Left lung (tissue), 14 donors: ENCODE measurements at places on chromosomes 13 and 19.

DNA sequence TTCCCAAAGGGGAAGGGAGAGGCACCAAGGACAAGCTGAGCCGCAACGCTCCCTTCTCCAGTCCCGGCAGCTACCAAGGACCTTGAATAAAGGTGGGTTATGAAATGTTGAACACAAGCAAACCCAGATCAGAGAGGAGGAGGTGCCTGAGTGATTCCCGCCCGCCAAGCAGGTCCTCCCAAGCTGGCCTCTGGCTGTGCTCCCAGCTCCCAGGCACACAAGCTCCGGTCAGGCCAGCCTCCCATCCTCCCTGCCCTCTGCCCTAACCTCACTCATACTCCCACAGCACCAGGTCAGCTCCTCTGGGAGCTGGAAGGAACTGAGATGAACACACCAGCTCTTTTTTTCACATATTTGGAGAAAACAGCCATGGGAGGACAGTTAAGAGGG is 3.7 kb downstream of the NAPA start:
- DNase-seq, result no peak

DNA sequence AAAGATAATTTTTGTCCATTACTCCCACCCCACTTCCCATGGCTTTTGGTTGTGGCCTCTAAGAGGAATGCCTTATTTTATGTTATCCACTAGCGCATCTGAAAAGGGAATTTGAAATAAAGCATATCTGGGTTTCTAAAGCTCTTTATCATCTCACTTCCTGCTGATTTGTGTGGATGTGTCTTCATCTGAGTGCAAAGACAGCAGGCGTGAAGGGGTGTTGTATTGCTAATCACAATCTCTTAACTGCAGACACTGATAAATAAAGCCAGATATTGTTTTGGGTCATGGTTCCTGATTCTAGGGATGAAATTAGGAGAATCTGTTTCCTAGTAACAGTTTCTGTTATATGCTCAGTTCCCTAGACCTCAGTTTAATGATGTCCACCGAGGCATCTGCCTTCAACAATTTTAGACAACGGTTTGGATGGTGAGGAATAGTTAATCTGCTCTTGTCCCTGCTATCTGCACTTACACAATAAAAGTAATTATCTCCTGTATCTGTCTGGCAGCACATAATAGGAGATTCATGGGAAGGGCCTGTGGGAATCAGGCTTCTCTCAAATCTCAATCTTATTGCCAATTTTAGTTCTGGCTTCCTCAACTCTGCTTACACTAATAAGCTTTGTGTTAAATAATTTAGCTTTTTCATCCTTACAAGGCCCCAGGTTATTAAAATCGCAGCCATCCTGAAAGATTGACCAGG is 517.9 kb upstream of the ATXN8OS start:
- no peak for DNase-seq

DNA sequence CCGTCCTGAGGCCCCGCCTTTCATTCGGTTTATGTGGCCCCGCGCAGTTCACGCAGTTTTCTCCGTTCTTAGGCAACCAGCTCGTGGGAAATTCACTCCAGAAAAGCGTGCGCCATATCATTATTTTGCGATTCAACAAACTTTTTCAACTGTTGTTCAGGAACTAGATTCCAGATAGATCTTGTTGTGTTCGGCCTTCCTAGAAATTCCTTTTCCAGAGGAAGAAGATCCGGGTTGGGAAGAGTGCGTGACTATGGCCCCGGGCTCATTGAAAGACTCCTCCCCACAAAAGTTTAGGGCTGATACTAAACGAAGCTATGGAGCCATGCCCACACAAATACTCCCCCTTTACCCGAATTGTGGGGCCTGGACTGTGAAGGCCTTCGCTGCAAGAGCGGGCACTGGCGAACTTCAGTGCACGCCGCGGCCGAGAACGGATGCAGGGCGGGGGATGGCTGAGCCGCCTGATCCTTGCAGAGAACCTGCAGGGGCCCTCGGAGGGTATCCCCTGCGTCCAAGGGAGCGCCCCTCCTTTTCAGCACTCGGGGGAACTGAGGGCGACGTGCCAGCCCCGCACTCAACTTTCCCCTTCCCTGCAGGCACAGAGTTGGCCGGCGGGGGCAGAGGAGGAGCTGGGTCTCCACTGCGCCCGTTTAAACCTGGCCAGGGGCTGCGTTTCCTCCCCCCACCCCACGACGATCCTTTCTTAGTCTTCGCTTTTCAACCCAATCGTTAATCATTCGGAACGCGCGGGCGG is 904 bp upstream of the SOX1 start:
- no peak for DNase-seq

GRCh38 chr19:46068345-46069258 is 27.8 kb upstream of the IGFL4 start:
- DNase-seq, result no peak

- DNase-seq, result no peak
These were observed 95.1 kb downstream of the TSHZ3 start for GRCh38 chr19:31254180-31254551.

DNA sequence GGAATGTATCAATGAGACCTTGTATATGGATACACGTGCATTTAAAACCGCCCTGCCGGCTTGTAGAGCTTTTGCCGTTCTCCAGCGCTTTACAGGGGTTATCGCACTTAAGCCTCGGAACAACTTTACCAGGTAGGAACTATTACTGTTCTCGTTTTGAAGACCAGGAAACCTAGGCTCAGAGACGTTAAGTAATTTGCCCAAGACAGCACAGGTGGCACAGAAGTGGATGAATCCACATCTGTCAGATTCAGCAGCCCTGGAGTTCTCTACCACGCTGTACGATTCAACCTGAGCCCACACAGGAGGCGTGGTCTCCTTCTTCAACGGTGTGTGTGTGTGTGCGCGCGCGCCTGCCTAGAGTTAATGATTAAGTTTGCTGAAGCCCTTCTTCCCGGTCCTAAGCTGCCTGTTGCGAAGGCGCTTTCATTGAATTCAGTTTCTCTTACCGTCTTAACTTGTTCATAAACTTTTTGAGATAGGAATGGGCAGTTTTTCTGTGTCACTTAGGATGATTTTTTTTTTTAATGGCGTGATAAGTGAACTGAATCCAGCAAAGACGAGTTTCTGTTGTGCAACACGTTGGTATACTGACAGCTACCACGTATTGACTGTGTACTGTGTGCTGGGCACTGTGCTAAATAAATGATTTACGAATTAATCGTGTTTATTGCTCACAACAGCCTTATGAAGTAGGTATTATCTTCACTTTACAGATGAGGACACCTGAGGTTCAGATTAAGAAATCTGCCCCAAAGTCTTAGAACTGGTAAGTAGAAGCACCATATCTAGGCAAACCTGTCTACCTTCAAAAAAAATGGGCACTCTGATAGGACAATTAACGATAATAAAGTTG is 67.4 kb downstream of the KCNRG start:
- peak; percentile 87 for DNase-seq

DNA sequence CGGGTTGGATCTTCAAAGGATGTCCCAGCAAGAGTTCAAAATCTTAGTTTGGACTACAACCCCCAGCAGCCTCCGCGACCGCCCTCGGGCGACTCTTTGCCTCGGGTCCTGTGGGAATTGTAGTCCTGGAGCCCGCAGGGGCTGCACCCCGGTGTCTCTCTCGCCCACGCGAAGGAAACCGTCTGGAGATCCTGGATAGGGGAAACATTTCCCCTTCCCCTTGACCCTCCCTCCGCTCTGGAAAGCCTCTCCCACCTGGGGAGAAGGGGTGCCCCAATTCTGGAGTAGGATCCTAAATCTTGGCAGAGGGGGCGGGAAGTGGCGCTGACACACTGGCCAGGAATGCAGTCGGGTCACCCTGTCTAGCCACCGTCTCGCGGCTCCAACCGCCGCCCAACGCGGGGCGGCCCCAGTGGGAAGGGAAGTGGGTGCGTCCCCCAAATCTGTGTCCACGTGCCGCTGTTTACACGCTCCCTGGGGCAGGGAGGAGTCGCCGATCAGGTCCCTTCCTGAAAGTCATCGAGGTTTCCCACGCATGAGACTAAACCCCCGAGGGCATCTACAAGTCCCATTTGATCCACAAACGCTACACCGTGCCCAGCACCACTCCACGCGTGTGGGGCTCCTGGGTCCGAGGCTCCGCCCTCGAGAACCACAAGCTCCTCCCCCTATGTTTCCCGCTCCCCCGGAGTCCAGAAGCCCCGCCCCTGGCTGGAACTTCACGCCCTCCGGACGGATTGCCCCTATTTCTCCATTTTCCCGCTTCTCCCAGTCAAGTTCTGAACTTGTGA is 761 bp upstream of the PPP1R13L start:
- DNase-seq, result peak; percentile 85

GRCh38 chr19:13856497-13856896 is 20.4 kb upstream of the NANOS3 start:
- no peak for DNase-seq

- no peak for DNase-seq
These were observed 58.2 kb downstream of the TSHZ3 start for GRCh38 chr19:31290931-31291590.

GRCh38 chr13:111893607-111894443 is 173.1 kb upstream of the SOX1 start:
- no peak for DNase-seq

- no peak for DNase-seq
These were observed 1.4 kb upstream of the SAMD1 start for GRCh38 chr19:14091813-14092462.

DNA sequence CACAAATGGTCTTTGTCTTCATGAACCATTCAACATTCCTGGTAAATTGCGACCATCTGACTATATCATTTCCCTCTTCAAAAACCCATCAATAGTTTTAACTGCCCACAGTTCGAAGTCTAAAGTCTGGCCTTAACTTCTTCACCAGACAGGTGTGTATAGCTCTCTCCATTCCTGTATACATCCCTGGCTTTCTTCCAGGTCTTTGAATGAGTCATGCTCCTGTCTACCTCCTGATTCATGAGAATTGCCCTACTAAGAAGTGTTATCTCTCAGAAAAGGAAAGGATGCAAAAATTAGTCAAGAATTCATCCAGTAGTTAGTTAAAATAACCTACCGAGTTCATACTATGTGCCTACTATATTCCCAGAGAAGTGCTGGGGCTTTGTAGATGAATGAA is 225.0 kb downstream of the TBC1D4 start:
- no peak for DNase-seq

DNA sequence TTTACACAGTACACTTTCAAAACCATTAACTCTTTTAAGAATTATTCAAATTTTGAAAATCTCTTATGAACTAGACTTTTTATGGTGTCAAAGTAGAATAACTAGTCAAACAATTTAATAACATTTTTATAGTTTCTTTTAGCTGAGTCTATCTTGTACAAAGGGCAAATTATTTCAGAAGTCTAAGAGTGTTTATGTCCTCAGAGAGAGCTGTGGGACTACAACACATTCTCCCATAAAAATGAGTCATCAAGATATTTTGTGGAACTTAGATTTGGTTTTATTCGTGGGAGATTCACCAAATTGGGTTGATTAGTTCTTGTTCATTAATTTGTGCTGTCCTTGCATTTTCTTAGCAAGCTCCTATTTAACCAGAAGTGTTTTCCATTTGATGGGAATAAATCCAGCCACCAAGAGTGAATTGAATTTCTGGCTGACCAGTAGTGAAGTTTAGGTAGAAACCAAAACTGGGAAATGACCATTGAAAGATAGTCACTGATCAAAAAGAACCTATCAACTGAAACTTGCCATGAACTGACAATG is 291.0 kb downstream of the DLEU7 start:
- no peak for DNase-seq
